ENCODE measurements at places on chromosomes 12 and 14.
A peak's percentile ranks its signal among the peaks of the same experiment; 100 is the strongest.

DNA sequence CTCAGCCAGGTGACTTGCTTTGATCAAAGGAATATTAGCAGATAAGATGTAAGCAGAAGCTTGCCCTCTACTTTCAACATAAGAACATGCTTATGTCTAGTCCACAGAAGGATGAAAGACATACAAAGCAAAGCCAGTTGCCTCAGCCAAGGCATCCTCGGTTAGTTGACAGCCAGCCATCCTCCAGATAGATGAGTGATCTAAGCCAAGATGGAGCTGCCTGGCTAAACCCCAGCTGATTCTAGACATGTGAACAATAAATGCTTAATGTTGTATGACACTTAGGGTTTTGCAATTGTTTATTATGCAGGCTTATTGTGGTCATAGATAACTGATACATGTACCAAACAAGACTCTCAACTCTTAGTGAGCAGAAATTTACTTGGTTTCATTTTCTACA lies 157.6 kb upstream of the TMTC2 start:
- no peak for DNase-seq

DNA sequence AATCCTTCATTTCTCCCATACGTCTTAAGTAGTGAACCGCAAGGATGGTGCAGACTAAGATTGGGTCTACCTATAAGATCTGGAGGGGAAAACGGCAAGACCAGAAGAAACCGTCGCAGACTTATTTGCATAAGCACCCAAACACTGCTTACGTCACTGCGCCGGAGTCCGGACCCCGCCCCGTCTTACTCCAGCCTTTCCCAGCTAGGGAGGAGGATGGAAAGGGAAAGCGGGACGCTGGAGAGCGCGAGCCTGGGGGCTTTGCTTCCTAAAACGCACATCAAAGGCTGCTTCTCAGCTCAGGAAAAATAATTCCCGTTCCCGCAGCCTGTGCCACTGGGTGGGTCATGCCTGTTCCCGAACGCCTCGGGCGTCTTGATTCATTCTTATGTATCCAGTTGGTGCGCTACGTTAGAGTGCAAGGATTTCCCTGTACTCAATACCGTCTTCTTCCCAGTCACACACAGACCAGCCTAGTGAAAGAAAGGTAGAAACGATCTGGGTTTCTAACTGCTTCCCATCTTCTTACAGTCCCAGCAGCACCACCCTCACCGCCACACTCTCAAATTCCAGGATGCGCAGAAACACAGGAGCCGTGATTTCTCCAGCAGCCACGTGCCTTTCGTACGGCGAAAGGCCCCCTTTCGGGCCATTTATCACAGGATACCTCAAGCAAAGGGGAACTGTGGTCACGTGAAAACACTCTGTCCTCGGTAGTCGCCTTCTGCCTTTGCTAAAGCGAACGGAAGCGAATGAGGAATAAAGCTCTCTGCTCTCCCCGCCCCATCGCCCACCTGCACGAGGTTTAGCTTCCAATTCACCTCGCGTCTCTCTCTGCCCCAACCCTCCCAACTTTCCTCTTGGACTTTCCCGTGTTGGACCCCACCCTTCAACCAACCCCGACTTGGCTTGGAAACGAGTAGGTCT lies 1.1 kb downstream of the SLC6A15 start:
- no peak for DNase-seq

DNA sequence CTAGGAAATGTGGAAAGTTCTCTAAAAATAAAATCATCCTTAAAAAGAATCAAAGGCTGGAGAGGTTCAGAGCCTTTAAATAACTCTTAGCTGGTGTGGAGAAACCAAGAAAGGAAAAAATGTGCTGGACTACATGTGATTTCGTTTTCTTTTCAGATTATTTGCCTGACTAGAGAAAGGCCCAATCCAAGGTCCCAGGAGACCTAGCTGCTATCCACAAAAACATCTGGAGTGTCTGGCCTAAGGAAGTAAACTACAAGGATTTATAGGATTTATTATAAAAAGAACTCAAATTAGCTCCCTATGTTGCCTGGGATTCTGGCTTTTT lies 774 bp upstream of the TMEM30B start:
- no peak for DNase-seq

DNA sequence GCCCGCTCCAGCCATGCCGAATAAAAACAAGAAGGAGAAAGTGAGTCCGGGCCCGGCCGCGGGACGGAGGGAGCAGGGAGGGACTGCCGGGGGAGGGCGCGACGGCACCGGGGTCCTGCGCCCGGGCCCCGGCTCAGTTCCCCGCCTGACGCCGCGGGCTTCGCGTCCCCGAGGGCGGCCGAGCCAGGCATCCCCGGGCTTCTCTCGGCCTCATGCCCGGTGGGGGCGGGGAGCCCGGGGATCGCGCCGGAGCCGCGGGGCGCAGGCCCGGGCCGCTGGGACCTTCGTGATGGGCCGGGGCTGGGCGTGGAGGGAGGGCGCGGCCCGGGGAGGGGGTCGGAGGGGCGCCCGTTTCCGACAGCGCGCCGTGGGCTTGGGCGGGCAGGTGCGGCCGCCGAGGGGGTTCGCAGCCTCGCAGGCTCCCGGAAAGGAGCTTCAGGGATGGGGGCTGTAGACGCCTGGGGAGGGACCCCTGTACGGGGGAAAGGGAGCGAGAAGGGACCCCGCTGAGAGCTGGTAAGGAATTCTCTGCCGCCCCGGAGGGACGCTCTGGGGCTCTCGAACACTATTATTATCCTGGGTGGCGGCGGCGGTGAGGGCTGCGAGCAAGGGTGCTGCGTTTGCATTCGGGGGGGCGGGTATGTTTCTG lies 496 bp downstream of the PPP2R5C start:
- DNase-seq = peak; percentile 36

DNA sequence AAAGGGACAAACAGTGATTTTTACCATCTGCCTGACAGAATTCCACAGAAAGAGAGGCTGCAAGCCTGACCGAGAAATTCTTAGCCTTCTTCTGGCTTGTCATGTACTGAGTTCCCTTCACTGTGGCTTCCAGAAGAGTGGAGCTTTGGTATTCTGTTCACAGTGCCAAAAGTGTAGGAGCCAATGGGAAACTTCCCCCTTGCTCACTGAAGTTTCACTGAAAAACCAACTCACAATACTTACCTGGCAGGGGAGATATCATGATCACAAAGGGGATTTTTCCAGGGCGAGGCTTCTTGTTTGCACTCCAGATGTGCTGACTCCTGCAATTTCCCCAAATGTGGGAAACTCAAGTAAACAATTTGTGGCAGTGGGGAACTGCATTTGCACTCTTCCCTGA lies 31.7 kb upstream of the MMP19 start:
- no peak for DNase-seq

DNA sequence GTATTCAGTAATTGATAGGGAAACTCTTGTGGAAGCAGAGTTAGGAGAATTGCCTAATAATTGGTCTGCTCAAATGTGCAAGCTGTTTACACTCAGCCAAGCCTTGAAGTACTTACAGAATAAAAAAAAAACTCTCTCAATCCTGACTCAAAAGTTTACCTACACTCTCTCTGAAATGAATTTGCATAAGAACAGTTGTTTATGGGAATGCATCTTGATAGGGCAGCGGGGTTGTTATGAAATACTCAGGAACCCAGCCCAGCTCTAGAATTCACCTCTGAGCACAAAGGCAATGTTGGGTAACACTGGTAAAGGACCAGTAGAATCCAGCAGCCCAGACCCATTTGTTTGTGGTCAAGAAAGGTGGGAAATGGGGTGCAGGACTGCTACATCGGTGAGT lies 267.0 kb downstream of the CPNE8 start:
- DNase-seq = no peak

DNA sequence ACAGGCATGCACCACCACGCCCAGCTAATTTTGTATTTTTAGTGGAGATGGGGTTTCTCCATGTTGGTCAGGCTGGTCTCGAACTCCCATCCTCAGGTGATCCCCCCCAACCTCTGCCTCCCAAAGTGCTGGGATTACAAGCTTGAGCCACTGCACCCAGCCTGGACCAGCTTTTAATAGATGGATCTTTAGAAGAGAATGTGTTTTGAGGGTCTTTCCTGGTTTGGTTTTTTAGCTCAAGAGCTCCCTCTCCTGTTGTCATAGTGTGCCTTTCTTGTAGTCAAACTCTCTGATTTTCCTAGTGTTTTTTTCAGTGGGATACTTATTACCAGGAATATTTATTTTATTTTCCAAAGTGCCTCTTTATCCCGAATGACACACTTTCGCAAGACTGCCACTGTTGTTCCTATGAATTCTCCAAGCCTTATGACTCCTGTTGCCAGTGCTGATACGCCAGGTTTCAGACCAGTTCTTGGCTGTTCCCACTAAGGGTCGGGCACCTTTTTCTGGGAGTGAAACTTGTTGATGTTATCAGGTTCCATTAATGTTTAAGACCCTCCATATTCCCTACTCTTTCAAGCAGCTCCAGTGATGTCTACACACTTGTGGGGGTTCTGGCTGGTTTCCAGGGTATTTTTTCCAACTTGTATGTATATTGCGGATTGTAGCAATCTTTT lies 31.5 kb upstream of the LIMA1 start:
- DNase-seq = no peak

DNA sequence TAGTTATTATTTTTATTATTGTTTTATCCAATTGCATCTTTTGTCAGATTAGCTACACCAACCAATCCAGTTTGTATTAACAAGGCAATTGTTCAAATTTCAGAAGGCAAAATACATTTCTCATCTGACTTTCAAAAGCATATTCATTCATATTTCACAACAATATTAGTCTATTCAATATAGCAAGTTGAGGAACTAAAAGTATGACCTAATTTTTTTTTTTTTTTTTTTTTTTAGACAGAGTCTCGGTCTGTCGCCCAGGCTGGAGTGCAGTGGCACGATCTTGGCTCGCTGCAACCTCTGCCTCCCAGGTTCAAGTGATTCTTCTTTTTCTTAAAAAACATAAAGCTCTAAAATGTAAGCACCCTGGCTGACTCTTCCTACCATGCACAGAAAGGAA lies 17.3 kb downstream of the COX14 start:
- DNase-seq = no peak

DNA sequence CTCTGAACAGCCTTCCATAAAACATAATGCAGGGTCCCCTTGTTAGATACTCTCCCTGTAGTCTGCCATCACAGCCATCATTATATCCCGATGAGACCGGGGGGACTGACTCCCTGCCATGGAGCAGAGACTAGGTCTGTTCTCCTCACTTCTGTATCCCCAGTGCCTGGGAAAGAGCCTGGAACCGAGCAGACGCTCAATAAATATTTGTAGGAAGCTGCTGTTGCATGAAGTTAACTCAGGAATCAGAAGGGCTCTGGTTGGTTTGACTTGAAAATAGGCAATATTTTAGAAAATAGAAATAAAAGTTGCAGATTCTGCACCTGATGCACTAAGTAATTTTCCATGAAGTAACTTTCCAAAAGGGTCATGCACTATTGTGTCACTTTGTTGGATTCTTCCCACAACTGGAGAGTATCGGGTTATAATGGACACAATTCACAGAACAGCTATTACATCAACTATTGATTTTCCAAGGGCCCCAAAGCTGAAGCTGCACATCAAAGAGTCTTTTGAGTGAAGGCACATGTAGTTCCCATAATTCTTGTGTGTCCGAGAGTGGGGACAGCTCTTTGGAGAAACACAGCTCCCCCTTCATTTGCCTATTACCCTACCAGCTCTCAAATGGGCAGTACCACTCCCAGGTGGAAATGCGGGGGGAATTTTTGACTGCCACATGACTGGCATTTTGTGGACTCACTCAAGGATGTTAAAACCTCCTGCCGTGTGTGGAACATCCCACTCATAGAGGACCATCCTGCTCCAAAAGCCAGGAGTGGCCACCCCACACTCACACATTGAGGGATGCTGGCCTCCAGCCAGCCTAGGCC lies 18.8 kb downstream of the CLMN start:
- no peak for DNase-seq

- no peak for DNase-seq
Measured at GRCh38 chr12:42475106-42475505, 114.4 kb downstream of the PRICKLE1 start.
